ENCODE measurements at places on chromosomes 7 and 10.

GRCh38 chr7:15837306-15837950 lies 150.9 kb upstream of the MEOX2 start:
- no peak for DNase-seq

DNA sequence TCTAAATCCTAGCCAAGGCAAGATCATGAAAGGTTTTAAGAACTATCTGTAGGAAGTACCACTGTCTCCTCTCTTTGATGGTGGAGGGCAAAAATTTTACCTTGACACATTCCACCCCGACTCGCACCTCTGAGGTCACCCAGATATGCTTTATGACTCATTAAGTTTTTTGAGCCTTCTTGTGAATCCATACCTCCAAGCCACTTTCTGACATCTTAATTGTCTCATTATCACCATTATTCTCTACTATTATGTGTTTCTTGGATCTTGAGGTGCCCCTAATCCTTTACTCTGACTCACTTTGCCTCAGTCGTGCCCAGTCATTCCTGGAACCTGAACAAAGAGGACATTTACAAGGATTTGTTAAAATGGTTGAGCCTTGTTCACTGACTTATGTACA lies 146.6 kb downstream of the RAPGEF5 start:
- DNase-seq = no peak

GRCh38 chr7:35694161-35694783 lies 663 bp downstream of the HERPUD2 start:
- DNase-seq = no peak

- DNase-seq = no peak
Measured at GRCh38 chr7:149622444-149623210, 125.0 kb upstream of the ZNF746 start.

- peak; percentile 73 for DNase-seq
Measured at GRCh38 chr7:128387216-128388144, 22.3 kb downstream of the IMPDH1 start.

Measured in Kasumi-1 (cell line).